Activated CD4-positive, alpha-beta T cell treated with anti-CD3 and anti-CD28 coated beads for 24 hours (primary cell): ENCODE measurements at places on chromosomes 3 and 15.
A peak's percentile ranks its signal among the peaks of the same experiment; 100 is the strongest.

DNA sequence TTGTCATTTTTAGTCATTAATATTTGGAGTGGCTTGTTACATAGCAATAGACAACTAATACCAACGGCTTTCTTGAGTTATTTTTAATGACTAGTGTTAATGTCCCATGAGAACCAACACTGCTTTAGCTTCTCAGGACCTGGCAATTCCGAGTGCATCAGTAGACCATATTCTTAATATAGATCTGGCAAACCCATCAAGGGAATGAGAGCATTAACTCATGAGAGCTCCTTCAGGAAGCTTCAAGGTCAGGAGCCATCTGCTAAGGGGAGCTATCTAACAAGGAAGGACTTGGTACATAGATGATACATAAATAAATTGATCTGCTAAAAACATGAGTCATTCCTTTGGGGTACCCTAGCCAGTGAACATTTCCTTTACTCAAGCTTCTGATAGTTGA lies 122.6 kb upstream of the EPHA3 start:
- no peak for DNase-seq

- DNase-seq: no peak
Observed at GRCh38 chr15:97386940-97387339, 573.6 kb upstream of the ARRDC4 start.

- no peak for DNase-seq
Observed at GRCh38 chr3:43644443-43644842, 22.6 kb upstream of the ANO10 start.

DNA sequence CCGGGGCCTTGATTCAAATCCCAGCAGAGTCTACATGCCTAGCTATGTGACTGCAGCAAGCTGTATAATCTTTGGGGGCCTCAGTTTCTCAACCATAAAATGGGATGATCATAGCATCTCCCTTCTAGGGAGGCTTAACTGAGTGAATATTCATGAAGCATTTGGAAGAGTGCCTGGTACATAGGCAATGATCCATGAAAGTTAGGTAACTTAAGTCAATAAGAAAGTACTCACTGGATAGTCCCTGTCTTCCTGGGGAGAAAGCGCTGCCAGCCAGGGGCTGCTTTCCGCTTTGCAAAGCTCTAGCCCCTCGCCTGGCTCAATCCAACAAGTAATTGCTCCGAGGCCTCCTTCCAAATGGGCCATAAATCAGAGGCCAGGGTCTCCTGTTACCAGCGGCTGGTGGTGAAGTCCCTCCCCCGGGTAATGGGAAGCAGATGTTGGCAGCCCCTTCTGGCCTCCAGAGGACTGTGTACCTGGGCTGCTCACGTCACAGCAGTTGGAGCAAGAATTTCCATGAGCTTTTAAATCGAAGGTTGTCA lies 521.9 kb upstream of the PROK2 start:
- no peak for DNase-seq

GRCh38 chr3:157220211-157220610 lies 60.3 kb upstream of the CCNL1 start:
- DNase-seq: no peak

DNA sequence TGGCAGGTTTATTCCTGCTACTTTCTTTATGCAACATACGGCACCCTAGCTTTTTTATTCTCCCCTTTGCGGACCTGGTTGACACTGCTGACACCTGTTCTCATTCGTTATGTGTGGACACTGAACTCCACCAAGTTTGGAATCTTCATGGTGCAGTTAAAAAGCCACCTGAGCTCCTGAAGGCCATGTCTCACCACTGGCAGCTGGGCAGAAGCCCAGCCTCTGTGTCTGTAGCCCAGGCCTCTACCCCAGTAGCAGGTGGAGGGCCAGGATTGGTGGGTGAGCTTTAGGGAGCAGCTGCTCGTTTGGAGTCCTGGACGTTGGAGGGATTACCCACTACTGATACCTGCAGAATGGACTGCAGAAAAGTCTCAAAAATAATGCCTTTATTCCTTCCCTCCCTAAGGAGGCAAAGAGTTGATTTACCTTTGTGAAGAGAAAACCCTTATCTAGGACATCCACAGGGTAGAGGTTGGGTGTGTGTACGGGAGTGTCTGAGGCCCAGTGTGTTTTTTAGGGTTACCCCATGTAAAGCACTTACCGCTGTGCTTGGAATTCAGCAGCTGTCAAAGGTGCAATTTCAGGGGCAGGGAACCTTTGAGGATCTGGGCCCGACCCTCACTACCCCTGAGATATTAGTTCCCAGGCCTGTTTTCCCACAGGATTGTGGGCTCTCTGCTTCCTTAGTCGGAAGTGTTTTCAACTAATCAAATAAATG lies 637 bp upstream of the CCNDBP1 start:
- DNase-seq: no peak

DNA sequence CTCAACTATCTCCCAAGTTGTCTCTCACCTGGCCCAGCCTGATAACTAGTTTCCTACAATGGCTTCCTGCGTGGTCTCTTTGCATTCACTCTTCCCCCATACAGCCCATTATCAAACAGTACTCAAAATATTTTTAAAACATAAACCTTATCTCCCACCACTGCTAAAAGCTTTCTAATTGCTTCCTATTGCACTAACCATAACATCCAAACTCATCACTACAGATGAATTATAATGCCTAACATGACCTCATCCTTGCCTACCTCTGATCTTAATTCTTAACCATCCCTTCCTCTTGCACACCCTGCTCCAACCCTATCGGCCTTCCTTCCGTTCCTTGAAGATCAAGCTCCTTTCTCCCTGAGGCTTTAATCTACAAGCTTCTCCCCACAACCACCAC lies 17.0 kb downstream of the ACAP2 start:
- DNase-seq: no peak

DNA sequence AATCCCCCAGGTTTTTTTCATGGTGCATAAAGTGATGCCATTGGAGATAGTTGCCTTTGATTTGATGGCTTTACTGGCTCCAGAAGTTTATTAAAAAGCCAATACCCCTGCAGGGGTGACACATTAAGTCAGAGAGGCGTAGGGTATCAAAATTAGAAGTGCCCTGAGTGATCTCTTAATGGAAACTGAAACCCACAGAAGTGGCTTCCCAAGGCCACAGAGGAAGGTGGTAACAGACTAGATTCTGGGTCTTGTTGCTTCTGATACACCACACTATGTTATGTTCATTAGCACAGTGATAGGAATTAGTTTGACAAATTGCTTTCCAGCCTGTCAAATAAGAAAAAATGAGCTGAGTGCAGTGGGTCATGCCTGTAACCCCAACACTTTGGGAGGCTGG lies 112.3 kb downstream of the IQCH start:
- DNase-seq: no peak

DNA sequence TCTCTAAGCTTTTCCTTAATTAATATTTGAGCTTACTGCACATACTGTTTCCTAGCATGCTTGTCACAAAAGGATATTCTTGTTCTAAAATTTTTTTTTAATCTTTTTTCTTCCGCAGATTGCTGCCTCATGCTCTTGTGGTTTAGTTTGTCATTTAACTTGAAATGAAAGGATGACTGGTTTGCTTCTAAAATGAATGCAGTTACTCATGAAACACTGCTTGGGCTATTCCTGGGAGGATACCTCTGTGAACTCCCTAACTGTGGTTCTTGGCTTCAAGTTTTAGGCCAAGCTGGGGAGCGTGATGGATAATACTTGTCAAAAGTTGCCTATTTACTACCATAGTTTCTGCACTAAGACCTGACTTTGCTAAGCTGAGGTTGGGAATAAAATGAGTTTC lies 64.0 kb downstream of the USP13 start:
- DNase-seq: no peak

- no peak for DNase-seq
Observed at GRCh38 chr15:93913310-93913709, 318.1 kb upstream of the MCTP2 start.

GRCh38 chr15:50909010-50909317 lies 481 bp downstream of the AP4E1 start:
- DNase-seq: no peak

DNA sequence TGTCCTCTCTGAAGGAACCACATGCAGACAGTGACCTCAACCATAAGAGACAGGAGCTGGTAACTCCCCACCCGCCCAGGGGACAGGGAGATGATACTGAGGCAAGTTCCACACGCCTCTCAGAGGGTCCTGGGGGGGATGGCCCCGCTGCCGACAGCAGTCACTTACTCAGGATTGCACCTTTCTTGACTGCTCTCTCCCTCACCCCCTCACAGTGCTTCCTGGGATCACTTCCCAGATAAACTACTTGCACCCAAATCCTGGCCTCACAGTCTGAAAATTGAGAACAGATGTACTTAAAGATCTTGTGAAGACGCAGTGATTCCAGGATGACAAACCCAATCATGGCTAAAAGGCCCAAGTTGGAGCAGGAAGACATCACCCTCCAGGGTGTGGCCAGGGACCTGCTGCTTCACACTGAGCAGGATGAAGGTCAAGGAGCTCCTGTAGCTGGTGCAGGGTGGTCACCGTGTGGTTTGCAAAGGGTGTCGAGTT lies 207.6 kb downstream of the ADAMTS17 start:
- DNase-seq: no peak

GRCh38 chr3:177451864-177452830 lies 254.9 kb upstream of the TBL1XR1 start:
- DNase-seq: no peak

DNA sequence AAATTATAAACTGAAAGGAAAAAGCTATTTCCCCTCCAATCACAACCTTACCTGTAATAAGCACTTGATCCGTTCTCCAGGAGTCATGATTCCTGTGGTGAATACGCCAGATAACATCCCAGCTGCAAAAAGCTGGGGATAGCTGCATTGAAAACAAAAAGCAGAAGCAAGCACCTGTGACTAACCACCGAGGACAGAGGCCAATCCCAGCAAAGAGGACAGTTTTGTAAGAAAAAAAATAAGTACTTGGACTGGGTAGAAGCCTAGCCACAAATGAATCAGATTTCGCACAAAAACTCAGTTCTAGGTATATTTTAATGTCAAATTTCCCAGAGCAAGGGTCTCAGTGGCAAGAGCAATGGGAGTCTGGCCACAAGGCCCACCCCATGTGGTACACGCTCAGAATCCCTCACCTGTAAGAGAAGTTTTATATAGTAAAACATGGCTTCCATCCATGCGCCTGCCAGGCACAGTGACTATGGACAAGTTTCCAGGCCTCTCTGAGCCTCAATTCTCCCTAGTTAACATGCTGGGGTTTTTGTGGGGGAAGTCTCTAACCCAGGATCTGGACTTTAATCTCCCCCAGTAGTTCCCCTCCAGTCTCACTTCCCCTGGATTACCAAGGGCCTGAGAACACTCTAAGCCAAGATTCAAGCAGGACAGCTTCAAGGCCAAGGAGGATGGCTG lies 19.2 kb downstream of the SLC25A20 start:
- no peak for DNase-seq

GRCh38 chr3:84904816-84905555 lies 53.8 kb upstream of the CADM2 start:
- no peak for DNase-seq

DNA sequence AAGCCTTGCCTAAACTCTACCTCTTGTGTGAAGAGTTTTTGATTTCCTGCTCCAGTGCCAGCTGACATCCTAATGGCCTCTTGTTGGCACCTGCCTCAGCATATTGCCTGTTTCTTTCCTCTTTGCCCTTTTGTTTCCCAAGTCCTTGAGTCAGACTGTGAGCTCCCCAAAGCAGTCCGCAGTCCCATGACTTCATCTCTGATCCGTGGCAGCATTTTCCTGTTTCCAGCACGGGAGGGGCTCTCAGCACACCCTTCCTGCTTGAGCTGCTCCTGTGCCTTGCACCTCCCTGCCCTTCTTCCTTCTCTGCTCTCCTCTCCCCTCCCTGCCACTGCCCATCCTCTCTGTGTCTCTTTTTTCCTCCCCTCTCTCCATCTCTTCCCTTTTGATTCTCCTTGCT lies 179.6 kb downstream of the EPHB1 start:
- no peak for DNase-seq

GRCh38 chr3:43288366-43288765 lies 2.0 kb downstream of the SNRK start:
- DNase-seq: no peak

- no peak for DNase-seq
Observed at GRCh38 chr3:172918165-172918564, 167.6 kb downstream of the ECT2 start.

DNA sequence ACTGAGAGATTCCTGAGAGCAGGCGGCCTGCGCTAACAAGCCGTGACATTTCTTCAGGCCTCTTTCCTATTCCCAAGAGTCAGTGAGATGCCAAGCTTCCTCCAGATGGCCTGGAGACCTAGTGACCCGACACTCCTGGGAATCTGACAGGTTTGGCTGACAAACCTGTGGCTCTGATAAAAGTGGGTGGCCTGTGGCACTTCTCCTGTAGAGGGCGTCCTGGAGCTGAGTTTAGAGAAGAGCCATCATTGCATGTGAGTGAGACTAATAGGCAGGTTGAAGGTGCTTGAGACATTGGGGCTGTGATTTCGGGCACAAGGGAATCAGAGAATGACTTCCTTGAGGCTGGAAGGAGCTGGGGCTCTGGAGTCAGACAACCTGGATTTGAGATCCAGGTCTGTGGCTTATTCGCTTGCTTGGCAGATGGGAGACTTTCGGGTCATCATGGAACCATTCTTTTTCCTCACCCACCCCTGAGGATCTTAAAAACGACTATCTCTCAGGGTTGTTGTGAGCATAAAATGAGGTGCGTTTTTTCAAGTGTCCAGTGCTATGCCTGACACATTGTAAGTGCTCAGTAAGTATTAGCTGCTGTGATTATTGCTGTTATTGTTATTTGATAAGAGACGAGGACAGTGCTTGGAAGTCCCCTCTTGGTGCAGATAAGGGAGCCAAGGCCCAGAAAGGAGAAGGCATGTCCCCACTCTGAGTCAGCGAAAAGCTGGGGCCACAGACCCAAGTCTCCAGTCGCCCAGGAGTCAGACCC lies 77.2 kb downstream of the SCN10A start:
- DNase-seq: no peak

DNA sequence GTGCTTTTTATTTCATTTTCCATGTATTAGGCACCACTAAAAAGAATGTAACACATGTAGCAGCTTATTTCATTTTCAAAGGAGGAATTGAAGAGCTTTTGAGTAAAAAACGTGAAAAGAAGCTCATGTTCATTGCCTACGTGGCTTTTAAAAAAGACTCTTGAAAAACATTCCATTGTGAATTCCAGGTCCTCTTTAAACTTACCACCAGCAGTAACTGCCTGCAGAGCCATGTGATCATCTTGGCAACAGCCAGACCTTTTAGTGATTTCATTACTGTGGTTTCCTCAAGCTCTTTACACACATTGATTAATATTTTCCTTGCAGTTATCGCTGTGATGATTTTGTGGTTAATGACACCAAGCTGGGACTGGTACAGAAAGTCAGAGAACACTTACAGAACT lies 43.8 kb upstream of the FBXL22 start:
- DNase-seq: no peak

GRCh38 chr3:81872566-81872965 lies 111.1 kb upstream of the GBE1 start:
- DNase-seq: no peak

- DNase-seq: peak; percentile 64
Observed at GRCh38 chr3:46629551-46630517, 17.5 kb downstream of the FAM240A start.
